NCI-H2107 (cell line): ENCODE measurements at places on chromosomes 2 and 18.

- peak; percentile 78 for DNase-seq
These were observed 1.7 kb upstream of the SMAD7 start for GRCh38 chr18:48952287-48953103.

GRCh38 chr2:222575618-222576017 is 80.3 kb downstream of the FARSB start:
- DNase-seq: no peak

GRCh38 chr2:48440103-48440390 is 89.9 kb upstream of the STON1 start:
- no peak for DNase-seq

DNA sequence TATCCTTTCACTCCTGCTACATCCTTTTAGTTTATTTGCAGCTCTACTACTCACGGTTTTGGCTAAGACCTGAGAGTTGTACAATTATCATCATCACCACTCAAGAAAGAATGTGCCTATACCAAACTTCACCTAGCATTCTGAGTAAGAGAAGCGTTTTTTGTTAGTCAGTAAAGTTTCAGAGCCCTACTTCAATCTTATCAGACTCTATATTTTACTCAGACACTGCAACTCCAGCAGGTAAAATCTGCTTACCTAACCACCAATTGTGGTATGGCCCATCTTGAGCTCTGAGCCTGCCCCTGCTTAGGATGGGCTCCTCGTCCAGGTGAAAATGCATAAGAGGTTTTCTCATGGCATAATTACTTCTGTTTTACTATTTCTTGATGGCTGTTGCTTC is 37.1 kb downstream of the ICOS start:
- no peak for DNase-seq

DNA sequence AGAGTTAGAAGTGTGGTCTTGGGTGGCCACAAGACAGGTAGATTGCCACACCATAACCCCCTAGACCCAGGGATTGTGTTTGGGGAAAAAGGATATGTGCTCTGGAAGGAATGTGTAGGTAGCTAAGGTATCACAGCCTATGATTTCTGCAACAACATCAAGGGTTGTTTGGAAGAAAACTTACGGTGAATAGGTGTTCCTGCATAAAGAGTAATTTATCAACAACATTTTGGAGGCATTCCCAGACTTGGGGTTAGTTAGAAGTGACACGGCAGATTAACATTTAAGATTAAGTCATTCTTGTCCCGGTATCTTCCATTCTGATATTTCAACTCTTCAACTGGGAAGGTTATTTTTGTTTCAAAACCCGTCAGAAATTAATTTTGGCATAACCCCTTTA is 65.5 kb downstream of the SPP2 start:
- DNase-seq: no peak

GRCh38 chr2:24375349-24376087 is 15.2 kb upstream of the ITSN2 start:
- no peak for DNase-seq

DNA sequence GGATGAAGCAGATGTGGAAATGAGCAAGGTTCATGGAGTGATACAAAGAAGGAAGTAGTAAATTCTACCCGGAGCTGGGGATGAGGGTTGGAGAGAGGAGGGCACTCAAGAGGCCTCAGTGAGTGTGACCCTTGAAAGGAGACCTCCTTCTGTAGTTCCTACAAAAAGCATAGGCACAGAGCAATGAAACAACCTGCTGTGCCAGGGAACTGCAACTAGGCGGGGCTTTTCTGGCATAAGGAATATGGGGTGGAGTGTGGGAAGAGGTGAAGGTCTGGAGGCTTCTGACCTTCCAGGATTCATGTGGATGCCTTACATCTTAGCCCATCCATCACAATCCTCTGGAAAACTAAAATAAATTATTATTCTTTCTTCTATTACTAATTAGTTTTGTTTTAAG is 25.5 kb upstream of the PGAP1 start:
- DNase-seq: no peak

DNA sequence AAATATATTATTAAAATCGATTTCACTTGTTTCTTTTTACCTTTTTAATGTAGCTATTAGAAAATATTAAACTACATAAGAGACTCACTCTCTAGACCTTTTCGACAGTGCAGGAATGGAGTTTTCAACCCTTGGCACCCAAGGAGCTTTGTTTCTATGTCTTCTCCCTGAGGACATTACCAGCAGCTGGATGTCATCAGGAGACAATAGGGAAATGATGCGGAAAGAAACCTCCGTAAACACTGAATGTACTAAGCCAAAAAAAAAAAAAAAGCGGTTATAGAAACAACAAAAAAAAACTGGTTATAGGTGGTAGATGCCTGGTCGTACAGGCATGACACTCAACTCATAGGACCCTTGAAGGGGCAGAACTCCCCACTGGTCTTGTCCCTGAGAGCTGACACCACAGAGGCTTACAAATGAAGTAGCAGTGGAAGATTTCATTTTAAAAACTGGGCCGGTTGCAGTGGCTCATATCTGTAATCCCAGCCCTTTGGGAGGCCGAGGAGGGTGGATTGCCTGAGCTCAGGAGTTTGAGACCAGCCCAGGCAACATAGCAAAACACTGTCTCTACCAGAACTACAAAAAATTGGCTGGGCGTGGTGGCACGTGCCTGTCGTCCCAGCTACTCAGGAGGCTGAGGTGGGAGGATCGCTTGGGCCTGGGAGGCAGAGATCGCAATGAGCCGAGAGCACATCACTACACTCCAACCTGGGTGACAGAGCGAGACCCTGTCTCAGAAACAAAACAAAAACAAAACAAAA is 23.8 kb downstream of the THAP4 start:
- no peak for DNase-seq

- DNase-seq: no peak
These were observed 13.4 kb upstream of the GLS start for GRCh38 chr2:190867212-190867611.

DNA sequence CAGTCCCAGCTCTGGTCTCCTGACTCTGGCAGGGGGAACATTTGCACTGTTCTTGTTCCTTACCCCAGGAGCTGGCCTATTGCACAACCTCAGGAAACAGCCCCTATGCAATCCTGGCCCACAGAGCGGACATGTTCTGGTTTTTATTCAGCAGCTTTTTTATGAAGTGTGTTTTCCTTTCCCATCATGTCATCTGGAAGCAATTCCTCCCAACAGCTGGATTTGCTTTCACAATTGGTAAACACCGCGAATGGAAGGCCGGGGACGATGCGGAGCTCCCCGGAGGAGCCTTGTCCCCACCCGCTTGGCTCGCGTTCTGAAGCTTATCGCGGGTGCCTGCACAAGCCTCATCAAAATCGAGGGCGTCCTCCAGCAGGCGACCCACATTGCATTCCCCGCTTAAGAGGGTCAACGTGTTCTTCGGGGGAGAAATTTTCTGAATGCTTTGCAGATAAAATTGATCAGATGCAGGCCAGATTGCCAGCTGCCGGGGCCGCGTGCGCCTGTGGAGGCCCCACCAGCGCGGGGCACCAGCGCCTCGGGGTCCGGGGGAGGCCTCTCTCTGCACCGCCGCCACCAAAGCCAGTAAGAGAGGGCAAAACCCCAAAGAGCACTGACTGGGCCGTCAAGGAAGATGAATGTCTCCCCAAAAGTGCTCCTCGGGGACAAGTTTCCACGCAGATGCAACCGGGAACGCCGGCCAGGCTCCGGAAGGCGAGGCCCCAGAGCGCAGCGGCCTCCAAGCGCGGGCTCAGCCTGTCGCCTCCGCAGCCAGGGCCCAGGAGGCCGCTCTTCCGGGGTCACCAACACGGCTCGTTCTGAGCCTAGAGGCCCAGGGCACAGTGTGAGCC is 60.3 kb upstream of the SP3 start:
- no peak for DNase-seq

DNA sequence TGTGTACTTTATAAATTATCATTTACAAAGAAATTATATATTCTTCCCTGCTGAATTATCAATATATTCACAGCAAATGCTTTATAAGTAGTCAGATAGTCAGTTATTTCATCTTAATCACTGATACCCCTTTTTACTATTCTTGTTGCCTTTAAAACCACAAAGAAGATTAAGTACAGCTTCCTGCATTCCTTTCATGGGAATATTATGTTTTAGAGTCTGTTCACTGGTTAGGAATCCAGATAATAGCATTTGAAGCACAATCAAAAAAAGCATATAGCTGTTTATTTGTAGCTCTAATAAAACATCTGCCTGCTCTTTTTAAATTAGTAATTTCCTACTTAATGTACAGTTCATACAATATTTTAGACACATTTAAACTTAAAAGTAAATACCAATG is 508.9 kb downstream of the FBXO15 start:
- DNase-seq: no peak

- no peak for DNase-seq
These were observed 319.1 kb downstream of the TRIB2 start for GRCh38 chr2:13035866-13036265.

- no peak for DNase-seq
These were observed 12.2 kb upstream of the ARL5A start for GRCh38 chr2:151840216-151841046.

DNA sequence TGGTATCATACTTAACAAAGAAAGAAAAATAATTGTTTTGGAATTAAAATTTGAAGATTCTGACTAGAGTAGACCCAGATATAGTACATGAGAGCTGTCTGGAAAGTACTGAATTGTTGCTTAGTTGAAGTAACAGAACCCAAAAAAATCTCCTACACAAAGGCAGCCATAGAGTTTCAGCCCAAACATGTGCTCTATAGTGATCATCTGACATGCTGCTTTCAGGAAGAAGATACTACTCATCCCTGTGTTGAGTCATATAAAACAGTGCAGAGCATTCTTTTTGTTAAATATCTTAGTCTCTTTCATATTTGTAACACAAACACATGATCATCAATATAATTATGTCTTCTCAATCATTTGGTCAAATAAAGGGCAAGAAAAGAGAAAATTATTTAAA is 84.8 kb upstream of the PTPRM start:
- no peak for DNase-seq

GRCh38 chr2:29054430-29054829 is 19.9 kb downstream of the PCARE start:
- DNase-seq: no peak
